ENCODE measurements at places on chromosomes 5 and 9.

DNA sequence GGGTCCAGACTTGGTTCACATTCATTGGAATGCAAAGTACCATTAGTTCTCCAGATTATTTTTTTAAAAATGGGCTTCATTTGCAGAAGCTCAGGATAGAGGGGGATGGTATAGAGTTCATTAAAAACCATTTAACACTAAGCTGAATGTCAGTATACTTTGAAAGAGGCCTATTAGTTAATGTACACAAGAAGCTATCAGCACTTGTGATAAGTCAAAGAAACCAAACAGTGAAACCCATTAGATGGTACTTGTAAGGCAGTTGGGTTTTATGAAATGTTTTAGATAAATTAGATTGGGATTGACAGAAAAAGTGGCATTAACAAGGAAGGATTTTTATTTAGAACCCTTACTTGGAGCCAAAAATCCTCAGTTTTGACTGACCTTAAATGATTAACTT, 229.2 kb upstream of the MPDZ start:
- DNase-seq: no peak

DNA sequence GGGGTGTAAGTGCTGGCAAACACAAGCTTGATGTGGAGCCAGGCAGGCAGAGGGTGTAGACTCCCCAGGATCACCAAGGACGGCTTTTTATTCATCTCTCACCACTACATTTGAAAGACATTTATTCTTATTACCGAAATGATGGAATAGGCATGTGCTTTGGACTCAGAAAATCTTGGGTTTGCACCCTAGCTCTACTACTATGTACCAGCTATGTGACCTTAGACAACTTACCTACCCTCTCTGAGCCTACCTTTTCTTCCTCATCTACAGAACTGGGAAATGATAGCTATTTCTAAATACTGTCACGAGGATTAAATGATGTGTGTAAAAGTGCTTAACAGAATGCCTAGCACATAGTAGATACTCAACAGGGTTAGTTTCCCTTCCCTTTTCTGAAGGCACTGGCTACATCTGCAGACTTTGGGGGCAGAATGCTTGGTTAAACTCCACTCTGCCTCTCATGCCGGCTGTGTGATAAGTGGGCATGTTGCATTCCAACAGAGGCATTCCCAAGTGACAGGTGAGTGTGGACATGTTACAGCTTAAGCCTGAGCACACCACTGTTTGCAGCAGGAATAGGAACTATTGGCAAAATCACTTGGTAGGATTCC, 94.8 kb downstream of the SLC1A3 start:
- DNase-seq: no peak

GRCh38 chr5:81786991-81787390, 36.1 kb upstream of the SSBP2 start:
- no peak for DNase-seq

- no peak for DNase-seq
Measured at GRCh38 chr9:81759680-81760215, 70.4 kb upstream of the TLE1 start.

- DNase-seq: no peak
Measured at GRCh38 chr5:132273631-132274030, 16.1 kb downstream of the PDLIM4 start.

DNA sequence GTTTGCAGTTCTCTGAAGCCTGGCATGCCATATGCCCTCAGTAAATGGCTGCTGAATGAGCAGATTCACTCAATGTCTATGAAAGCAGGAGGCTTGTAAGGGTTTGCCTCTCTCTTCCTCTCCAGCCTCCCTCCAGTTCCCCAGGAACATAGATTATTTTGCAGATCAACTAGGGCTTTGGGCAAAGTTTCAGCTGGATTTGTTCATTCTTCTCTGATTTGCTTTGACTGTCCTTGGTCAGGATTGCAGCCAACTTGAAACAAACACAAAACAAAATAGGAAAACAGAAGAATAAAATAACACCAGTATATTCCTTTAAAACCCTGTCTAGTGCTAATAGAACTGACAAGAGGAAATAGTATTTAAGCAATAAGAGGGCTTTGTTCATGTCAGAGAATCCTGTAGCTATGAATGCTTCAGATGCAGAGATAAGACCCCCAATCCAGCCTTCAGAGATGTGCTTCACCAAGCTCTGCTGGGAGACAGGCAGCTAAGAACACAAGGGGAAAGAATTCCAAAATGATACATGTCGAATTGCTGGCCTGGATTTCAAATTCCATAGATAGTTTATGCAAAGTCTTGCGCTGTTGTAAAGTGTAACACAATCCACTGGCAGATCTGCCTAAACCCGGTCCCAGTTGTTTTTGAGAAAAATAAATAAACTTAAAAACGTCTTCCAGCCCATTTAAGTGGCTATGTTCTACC, 174.3 kb downstream of the PAPPA start:
- DNase-seq: no peak

- DNase-seq: no peak
Measured at GRCh38 chr9:108290839-108291585, 564.8 kb downstream of the ACTL7B start.

- DNase-seq: no peak
Measured at GRCh38 chr5:87170799-87171198, 96.9 kb upstream of the RASA1 start.

DNA sequence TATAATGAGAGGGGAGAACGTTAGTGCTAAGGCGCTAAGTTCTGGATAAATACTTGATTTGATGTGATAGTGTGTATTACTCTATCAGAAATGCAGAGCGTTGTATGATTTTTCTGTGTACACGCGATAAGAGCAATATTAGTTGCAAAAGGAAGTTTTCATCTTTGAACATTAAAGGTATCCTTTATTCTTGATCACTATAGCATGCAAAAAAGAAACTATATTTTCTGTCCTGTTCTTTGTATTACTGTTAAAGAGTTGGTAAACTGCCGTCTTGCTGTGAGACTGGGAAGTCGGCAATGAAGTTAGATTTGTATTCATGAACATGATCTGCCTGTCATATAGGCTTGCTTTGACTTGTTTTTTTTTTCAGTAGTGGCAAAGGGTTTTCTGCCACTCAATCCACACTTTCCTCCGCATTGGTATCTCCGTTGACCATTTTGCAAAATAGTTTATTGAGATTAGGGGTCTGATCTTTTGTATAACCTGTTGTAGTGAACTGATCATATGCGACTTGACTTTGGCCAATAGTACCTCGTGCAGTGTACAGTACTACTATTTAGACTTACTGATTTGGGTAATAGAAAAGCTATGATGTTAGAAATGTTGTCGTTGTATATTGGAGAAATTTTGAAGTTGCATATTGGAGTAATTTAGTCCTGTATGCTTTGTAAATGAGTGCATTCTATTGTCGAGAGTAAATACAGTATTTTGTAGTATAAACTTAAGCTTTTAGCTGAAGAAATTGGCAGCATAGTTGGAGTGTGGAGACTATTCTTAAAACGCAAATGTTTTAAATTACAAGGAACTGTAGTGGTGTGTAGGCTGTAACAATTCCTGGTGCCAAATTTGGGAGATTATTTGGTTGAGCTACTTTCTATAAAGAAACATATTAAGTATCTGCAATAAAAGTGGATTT, 1.7 kb downstream of the DENND4C start:
- no peak for DNase-seq

DNA sequence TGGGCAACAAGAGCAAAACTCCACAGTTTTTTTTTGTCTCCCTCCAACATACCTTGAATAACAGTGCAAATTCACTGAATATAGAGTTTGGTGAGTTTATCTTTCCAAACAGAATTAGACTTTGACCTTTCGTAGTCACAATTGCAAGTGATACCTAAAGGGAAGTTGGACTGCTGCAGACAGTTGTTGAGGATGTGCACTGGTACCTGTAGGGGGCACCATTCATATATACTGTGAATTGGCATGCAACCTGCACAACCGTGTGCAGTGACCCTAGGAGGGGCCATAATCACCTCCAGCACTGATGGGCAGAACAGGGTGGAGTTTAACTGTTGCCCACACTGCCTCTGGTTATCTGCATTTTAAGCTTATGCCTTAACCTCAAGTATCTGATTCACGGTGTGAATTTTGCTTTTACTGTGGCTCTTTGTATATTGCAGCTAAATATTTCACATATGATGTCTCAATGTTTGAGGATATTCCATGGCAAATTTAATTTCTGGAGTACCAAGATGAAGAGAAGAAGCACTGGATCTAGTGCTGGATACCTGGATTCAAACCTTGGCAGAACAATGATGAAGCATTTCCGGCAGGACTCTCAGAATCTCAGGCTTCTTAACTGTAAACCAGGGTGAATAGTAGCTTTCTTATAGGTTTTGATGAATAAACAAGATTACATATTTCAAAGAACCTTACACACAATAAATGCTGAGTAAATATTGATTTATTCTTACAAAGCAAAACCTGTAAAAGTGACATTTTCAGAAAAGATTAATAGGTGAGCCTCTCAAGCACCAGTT, 144.3 kb downstream of the ACTBL2 start:
- DNase-seq: peak; percentile 29

DNA sequence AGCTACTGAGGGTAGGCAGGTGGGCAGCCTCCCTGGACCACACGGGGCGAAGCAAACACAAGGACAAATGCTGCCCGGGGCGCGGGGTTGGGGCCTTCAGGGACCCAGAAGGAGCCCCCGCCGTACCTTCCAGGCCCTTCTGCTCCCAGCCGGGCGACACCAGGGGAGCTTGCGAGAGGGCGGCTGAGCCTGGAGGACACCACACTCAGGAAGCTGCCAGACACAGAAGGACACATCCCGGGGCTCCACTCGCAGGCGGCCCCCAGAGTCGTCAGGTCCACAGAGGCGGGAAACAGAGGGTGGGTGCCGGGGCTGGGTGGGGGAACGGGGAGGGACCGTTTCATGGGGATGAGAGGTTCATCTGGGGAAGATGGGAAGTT, 58.5 kb upstream of the UBAC1 start:
- no peak for DNase-seq

GRCh38 chr9:128204858-128205257, 1.7 kb downstream of the DNM1 start:
- DNase-seq: peak; percentile 50

DNA sequence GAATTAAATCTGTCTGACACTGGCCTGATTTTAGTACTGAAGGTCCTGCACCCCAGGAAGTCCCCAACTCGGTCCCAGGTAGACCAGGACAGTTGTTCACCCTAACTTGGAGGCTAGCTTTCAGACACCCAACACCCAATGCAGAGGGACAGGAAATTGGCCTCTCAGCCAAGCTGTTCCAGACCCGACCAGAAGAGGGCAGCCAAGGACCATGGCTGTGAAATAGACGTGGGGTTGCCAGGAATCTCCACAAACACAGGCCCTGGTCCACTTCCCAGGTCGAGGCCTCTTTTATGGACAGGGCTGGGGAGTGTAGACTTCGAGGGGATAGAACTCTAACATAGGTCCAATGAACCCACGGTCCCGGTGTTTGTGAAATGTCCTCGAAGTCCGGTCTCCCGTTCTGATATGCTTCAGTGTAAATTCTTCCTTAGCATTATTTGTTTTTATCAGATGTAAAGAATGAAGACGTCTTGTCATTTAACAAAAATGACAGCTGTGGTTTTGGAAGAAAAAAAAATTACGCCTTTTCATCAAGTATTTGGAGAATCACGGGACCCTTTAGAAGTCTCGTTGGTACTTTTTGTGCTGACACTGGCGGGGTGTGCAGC, 260.3 kb upstream of the ADAMTS16 start:
- DNase-seq: peak; percentile 81

GRCh38 chr9:111282845-111283244, 47.2 kb downstream of the OR2K2 start:
- no peak for DNase-seq

DNA sequence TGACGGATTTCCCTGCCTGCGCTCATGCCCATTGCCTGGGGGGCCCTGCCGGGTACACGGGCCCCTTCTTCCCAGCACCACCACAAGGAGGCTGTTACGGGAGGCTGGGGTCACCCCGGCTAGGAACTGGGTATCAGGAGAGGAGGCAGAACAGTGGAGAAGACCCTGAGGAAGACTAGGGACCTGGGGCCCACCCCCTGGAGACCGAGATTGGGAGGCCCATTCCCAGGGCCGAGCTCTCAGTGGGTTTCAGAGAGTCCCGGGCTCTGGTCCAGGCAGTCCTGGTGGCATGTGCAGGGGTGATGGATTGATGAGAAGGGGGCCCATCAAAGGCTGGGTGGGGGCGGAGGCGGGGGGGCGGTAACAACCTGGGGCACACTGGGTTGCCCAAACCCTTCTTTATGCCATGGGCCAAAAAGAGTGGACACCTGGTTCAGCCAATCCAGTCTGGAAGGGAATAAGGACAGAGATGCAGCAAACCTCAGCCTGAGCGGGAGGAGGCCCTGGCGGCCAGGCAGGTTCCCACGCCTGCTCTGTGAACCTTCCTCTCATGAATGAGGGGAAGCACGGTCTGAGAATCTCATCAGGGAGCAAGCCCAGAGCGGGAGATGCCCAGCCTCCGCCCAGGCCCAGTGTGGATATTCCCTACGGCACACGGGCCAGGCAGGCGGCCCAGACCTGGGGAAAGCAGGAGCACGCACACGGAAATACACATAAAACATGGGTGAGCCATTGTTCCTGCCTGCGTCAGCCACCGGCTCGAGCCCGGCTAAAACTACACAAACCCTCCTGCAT, 785 bp upstream of the P4HA2 start:
- peak; percentile 6 for DNase-seq

DNA sequence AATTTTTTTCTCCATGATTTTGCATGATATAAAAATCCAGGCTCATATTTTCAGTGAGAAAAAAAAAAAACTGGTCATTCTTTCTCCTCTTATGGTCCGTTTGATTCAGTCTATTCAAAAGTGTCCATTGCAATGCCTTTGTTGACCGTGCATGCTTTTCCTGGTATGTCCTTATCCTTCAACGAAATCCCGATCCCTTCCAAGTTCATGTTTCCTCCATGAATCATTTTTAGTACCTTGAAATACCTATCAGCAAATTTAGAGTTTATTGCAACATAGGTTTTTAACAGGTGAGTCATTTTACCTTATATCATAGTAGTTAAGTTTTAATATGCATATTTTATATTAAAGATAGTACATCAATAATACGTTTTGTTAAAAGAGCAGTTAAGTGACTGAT, 773.8 kb upstream of the CHD1 start:
- no peak for DNase-seq

- no peak for DNase-seq
Measured at GRCh38 chr9:132381966-132382541, 24.6 kb downstream of the TTF1 start.

GRCh38 chr5:61811052-61811451, 479.0 kb downstream of the ZSWIM6 start:
- no peak for DNase-seq

GRCh38 chr5:131285703-131286399, 22.0 kb downstream of the CDC42SE2 start:
- no peak for DNase-seq

GRCh38 chr9:16306586-16306985, 563.9 kb downstream of the BNC2 start:
- no peak for DNase-seq

- DNase-seq: no peak
Measured at GRCh38 chr5:1099926-1100663, 11.8 kb downstream of the SLC12A7 start.

DNA sequence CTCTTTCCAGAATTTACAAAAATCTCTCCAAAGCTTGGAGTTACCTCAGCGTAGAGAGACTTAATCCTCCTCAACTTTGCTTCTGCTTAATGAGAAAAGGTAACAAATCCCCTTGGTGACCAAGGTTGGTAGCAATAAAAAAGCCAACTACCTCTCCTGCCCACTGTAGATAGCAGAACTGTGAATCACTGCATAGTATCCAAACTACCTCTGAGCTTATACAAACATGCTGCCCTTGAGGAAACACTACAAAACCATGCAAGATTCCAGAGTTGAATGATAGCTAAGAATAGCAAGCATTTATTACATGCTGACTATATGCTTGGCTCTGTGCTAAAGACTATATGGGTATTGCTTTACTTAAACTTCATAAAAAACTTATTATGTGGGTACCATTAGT, 2.8 kb upstream of the ADAMTS12 start:
- no peak for DNase-seq

- DNase-seq: no peak
Measured at GRCh38 chr9:136397643-136398042, 2.3 kb downstream of the SNAPC4 start.

All from WERI-Rb-1 (cell line).